ENCODE measurements at places on chromosomes 5 and 9. TPM values are rescaled to one million over a fixed set of nuclear protein-coding genes. Genes with fewer than 3 reads are reported as not detected.

GRCh38 chr9:5450359-5451091, at the start of gene CD274:
Gene CD274, plus strand, starts transcription at chr9:5450542. Its CDS starts 5,572 bp downstream, at chr9:5456114.
- H3K36me3 ChIP-seq: no peaks in the 10 kb centered on the region
- DNase-seq: peak; percentile 94
- no peaks in the 10 kb centered on the region for H3K4me1 ChIP-seq

- H3K27me3 ChIP-seq: no peaks in the 10 kb centered on the region
- H3K27ac ChIP-seq: no peak overlapping the region
- H3K4me1 ChIP-seq: no peaks in the 10 kb centered on the region
- H3K36me3 ChIP-seq: no peaks in the 10 kb centered on the region
Measured at GRCh38 chr5:18483451-18483850, 849.2 kb downstream of the TAF11L14 start.

GRCh38 chr9:124716808-124717207, 54.3 kb downstream of the NR6A1 start:
- peaks cover 13% of the 10 kb centered on the region for H3K4me1 ChIP-seq
- H3K36me3 ChIP-seq: no peaks in the 10 kb centered on the region
- H3K4me3 ChIP-seq: no peak overlapping the region
- no peak overlapping the region for H3K27ac ChIP-seq

GRCh38 chr5:2992806-2993205, 241.3 kb upstream of the IRX2 start:
- H3K36me3 ChIP-seq: no peaks in the 10 kb centered on the region
- H3K27ac ChIP-seq: no peak overlapping the region
- H3K27me3 ChIP-seq: no peaks in the 10 kb centered on the region
- DNase-seq: no peak
- H3K4me3 ChIP-seq: no peak overlapping the region
- H3K4me1 ChIP-seq: no peaks in the 10 kb centered on the region

DNA sequence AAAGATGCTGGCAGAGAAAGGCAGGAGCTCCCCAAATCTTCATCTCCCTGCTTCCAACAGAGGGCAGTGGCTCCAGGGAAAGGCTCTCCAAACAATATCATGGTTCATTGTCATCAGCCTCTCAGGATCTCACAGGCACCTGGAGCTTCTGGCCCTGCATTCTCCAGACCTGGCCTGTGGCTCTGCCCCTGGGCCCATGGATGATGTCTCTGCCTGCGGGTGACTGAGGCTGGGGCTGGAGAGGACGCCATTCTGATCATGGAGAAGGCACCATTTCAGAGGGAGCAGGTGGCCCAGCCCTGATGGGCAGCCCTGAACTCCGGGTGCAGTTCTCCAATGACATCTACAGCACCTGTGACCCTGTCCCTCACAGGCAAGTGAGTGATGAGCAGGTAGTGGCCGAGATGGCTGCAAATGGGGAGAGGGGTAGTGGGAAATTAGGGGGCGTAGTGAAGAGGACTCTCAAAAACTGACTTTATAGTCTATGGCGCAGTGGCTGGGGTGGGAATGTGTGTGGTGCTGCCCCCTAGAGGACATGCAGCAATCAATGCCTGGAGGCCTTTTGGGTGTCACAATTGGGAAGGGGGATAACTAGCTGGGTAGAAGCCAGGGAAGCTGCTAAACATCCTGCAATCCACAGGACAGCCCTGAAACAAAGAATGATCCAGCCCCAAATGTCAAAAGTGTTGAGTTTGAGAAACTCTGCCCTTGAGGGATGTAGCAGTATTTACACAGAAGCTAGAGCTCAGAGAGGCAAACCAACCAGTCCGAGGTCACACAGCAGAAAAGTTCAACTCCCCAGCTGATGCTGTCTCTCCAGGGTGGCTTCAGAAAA, 3.2 kb downstream of the SH3PXD2B start:
- peaks cover 13% of the 10 kb centered on the region for H3K4me1 ChIP-seq
- no peaks in the 10 kb centered on the region for H3K27me3 ChIP-seq
- peak overlapping the region; percentile 94 for H3K27ac ChIP-seq
- H3K4me3 ChIP-seq: no peak overlapping the region
- H3K36me3 ChIP-seq: no peaks in the 10 kb centered on the region

Gene WDR38
- not detected for total RNA-seq

DNA sequence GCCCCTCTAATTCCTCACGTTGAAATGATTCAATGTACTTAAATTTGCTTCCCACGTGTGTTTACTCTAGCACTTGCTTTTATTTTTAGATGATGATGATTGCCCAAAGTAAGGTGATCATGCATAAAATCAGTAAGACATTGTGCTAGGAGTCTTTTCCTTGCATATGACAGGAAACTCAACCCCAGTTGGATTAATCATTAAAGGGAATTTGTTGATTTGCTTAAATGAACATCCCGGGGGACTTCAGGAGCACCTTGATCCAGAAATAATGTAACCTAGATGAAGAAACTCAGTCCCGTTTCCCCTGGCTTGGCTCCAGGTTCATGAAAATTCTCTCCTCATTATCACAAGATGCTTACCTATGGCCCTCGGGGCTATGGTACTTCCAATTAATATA, 106.1 kb upstream of the STC2 start:
- DNase-seq: no peak
- H3K36me3 ChIP-seq: no peaks in the 10 kb centered on the region
- H3K27ac ChIP-seq: no peak overlapping the region
- no peaks in the 10 kb centered on the region for H3K27me3 ChIP-seq
- no peaks in the 10 kb centered on the region for H3K4me1 ChIP-seq
